ENCODE measurements at places on chromosomes 7 and 10. TPM values are rescaled to one million over a fixed set of nuclear protein-coding genes. Genes with fewer than 3 reads are reported as not detected.

The STK32C gene
- 3.3 TPM for total RNA-seq

GRCh38 chr7:90569368-90569767 is 26.8 kb upstream of the CDK14 start:
- no peak for DNase-seq

- no peak for DNase-seq
These were observed 108.8 kb upstream of the LRGUK start for GRCh38 chr7:134018306-134018705.

The NPY4R gene
- not detected for total RNA-seq

- no peak for DNase-seq
These were observed 89.8 kb downstream of the TMEM130 start for GRCh38 chr7:98779800-98780587.

GRCh38 chr10:34403512-34403911 is 411.6 kb downstream of the PARD3 start:
- no peak for DNase-seq

The MEOX2 gene
- 0.18 TPM for total RNA-seq
